ENCODE measurements at places on chromosomes 6 and 20.

- DNase-seq: no peak
Measured at GRCh38 chr6:84457276-84457675, 229.8 kb upstream of the CEP162 start.

DNA sequence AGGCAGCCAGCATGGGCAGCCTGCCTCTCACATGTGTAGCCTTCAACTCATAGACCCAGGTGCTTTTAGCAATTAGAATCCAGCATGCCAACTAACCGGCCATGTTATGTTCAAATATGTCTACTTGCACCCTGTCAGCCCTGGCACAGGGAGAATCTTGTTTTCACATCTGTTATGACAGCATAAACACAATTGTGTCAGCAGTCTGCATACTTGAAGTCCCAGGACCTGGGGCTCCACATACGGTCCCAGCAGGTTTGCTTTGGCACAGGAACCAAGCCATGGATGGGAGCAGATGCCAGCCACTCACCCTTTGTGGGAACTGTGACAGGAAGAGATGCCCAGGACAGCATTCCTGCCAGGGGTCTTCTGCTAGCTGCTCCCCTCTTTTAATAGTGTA is 67.2 kb upstream of the SYNDIG1 start:
- no peak for DNase-seq

DNA sequence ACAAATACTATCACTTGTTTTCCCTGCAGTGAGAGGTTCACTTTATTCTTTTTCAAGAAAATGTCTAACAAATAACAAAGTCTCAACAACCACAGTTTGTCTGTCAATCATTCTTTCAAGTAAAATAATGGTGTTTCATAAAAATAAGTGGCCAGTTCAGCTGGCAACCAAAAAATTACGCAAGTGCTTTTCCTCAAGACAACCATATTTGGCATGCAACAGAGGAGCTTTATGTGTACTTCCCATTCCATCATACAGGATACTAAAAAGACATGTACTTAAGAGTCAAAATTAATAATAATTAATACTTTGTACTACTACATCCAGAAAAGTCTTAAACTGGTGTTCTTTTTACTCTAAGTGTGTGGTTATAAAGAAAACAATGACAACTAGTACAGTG is 34.6 kb downstream of the ATG5 start:
- no peak for DNase-seq

DNA sequence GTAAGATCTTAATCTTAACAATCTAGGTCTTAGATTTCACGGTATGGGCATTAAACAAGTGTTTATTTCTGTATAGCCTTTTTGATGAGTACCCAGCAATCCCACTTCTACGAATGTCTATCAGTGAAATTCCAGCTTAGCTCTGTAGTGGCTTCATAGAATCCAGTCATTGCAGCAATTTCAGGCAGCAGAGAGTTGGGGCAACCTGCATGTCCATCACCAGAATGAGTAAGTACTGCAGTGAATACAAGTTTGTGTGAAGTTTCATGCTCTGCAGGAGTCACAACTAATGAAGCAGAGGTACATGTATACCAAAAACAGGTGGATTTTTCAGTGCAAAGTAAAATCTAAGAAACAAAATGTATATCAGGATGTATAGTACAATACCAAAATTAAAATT is 151.7 kb downstream of the OR2B2 start:
- DNase-seq: no peak

DNA sequence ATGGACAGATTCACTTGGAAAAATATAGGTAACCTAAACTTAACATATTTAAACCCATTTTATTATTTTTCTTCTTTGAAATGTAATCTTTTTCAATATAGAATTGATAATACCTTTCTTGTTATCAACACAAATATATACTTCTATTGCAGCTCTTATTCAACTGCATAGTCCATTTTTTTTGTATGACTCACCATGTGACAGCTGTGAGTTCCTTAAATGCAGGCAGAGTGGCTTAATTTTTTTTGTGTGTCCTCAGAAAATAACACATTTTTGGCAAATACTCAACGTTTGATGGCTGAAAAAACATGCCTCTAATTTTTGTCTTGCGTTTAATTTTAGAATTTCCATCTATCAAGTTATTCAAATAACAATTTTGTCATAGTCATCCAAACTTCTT is 454.8 kb downstream of the PHF3 start:
- no peak for DNase-seq

GRCh38 chr20:24654425-24654824 is 185.0 kb downstream of the SYNDIG1 start:
- DNase-seq: no peak

- DNase-seq: no peak
Measured at GRCh38 chr6:7115543-7116231, 7.9 kb downstream of the RREB1 start.

- DNase-seq: no peak
Measured at GRCh38 chr20:13130061-13130706, 90.9 kb upstream of the ISM1 start.

DNA sequence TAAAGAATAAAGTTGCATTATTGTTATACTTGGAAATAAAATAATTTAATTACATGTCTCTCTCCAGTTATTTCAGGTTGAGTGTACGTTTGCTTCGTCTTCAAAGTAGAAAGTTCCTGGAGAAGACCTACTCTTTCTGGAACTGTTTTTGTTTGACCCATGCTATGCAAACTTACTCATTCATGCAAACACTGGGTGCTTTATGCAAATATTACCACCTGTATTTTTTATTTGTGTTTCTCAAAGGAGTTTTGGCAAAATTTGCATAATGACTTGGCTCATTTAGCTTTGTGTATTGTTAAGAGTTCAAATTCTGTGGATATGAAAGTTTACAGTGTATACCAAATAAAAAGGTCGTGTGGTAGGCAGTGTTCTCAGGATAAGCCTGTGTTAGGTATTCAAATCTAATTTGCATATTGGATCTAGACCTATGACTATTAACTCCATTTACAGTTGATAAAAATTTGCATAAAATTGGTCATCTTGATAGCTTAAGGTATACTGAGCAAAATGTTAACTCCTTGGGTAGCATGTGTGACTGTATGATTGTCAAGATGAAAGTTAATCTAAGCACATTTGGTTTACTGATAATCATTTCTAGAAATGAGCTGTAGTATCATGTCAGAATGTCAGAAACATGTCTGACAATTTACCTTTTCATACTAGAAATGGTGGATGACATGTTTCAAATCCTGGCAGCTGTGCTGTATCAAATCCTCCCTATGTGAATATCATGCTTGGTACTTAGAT is 65.2 kb downstream of the CDKAL1 start:
- DNase-seq: no peak

- DNase-seq: no peak
Measured at GRCh38 chr20:45366192-45366591, 3.2 kb downstream of the SYS1 start.
